Activated CD4-positive, CD25-positive, alpha-beta regulatory T cell treated with anti-CD3 and anti-CD28 coated beads, Interleukin-2, amount 50 U/mL, for 24 hours (primary cell): ENCODE measurements at places on chromosomes 3 and 15.

DNA sequence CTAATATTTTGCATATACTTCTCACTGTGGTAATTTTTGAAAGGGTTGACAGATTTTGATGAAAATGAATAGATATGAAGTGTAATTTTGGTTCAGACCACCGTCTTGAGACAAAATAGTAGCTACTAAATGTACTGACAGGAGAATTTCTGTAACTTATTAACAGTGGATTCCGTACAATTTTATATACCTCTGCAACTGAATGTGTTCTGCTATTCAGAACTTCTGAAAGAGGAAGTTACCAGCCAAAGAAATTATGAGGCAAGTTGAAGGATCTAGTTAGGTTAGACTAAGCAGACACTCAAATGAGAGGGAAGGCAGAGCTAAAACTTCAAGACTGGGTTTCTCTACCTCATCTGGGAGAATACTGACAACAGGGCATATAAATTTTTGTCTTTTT, 29.4 kb downstream of the GAP43 start:
- ATAC-seq: no peak

- ATAC-seq: no peak
Observed at GRCh38 chr3:170598091-170598502, 12.2 kb upstream of the SLC7A14 start.

GRCh38 chr15:77013776-77014131, 18.8 kb downstream of the PSTPIP1 start:
- ATAC-seq: peak; percentile 94

- no peak for ATAC-seq
Observed at GRCh38 chr3:99630815-99631214, 7.6 kb upstream of the COL8A1 start.

- ATAC-seq: no peak
Observed at GRCh38 chr15:41937568-41937923, 34.8 kb downstream of the EHD4 start.

DNA sequence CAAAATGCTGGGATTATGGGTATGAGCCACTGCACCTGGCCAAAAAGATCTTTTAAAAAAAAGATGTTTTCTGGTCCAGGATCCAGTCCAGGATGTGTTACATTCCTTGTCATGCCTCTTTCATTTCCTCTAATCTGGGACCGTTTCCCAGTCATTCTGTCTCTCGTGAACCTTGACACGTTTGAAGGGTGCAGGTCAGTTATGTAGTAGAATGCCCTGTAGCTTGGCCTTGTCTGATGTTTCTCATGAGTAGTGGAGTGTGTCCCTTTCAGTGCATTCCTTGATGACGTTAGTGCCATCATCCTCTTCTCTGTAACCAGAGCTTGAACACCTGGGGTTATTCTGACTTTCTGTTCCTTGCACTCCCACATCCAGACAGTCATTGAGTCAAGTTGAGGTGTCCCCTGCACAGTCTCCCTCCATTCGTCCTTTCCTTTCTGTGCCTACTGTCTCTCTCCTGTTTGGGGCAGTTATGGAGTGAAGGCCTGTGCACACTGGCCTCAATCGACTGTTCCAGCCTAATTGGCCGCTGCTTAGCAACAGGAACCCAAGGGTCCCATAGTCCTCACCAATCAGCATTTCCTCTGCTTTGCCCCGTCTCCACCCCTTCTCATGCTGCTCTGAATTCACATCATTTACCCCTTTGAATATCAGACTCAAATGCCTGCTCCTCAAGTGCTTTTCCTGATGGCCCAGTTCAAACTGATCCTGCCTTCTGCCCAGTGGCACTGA, 5.5 kb downstream of the FAM81A start:
- ATAC-seq: no peak

- no peak for ATAC-seq
Observed at GRCh38 chr3:184471439-184471838, 90.1 kb upstream of the EPHB3 start.

DNA sequence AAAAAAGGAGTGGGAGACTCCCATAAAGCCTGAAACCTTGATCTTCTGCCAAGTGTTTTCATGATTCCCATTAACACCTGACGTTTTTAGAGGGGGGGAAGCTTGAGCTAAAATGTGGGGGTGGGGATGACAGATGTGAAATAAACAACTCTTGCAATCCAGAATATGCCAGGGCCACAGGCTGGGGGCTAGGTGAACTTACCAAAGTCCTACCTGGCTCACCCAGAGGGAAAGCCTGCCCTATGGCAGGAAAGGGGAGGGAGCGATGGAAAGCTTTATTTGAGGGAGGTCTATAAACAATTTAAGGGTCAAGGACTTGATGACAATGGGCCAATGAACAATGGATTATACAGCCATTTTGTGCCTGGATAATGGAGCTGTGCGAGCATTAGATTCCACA, 108.3 kb downstream of the LRIG1 start:
- no peak for ATAC-seq

DNA sequence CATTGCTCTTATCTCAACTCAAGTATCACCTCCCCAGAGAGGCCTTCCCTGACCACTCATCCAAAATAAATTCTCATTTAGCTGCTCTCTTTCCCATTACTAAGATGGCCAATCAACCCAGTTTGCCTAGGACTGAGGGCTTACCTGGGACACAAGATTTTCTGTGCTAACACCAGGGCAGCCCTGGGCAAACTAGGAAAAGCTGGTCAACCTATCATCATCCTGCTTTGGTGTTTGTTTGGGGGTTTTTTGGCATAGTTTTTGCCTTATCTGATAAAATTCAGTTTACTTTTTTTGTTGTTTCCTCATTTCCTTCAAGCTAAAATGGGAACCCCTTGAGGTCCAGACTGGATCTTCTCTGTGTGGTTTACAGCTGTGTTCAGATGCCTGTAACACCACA, 131.4 kb upstream of the NR2F2 start:
- ATAC-seq: no peak

DNA sequence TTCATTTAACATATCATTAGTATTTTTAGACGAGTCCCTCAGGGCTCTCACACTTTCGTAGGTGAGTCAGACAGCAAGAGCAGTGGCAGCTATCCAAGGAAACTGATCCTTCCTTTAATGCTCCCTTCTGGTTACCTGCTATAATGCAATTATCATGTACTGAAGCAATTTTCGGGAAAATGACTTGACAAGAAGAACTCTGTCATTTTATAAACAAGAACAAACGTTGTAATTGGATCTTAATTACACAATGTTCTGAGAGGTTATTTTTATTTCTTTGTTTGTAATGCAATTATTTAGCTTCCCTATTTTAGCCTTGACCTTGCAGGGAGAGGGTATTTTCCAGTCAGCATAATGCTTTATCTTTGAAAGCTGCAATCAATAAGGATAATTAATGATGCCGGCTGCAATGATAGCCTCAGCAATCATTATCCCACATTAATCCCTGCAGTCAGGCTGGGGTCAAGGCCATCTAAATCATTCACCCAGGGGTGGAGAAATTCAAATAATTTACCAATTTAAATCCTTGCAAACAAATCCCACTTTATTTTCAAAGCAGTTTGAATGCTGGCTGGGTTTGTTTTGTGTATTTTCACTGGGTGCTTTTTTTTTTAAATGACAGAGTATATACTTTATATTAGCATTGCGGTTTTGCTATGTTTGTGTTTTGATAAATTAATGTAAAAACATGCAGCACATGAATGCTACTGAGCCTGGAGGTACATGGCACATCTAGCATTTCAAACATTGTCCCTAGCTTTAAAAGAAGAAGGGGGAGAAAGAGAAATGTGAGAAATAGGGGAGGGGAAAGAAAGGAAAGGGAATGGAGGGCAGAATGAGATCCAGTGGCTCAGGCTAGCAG, 249.9 kb downstream of the SHOX2 start:
- no peak for ATAC-seq

GRCh38 chr3:66253790-66254620, 33.2 kb downstream of the SLC25A26 start:
- no peak for ATAC-seq

GRCh38 chr3:13594991-13595421, 46.1 kb downstream of the FBLN2 start:
- ATAC-seq: no peak

DNA sequence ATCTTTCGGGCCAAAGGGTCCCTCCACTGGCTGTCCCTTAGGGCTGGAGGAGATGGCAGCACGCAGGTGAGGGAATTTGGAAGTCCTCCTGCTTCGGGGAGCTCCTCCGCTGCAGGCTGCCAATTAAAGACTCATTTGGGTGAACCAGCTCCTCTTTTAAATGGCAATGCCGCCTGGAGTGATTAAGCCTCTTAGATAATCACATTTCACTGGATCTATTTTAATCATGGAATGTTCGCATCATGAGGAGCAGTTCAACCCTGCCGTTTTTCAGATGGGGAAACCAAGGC, 117.9 kb downstream of the LIPC start:
- no peak for ATAC-seq

GRCh38 chr3:100634493-100635272, 25.3 kb downstream of the ADGRG7 start:
- no peak for ATAC-seq

GRCh38 chr3:135649361-135649760, 316.2 kb upstream of the PPP2R3A start:
- ATAC-seq: no peak
